Natural killer cell (primary cell): ENCODE measurements at places on chromosomes 2 and 18.

GRCh38 chr2:171522052-171522787 lies at the start of gene CYBRD1:
Gene CYBRD1, plus strand, starts transcription at chr2:171522474. Its CDS starts 72 bp downstream, at chr2:171522546.
- no peak for DNase-seq

DNA sequence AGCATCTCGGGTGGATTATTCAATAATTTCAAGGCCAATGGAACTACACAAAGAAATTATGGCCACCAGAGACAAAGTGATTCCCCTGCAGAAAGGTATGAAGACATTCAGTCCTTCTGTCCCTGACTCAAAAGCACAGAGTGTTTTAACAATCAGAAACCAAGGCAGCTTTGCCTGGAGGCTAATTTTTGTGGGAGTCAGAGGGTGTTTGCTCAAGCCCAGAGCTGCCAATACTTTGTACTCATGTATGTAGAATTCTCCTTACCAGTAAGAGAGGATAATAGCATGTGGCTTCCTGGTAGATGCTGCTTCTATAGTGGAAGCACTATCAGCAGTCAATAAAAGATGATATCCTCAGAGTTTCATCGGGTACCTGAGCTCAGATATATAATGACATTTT lies 178.4 kb downstream of the KCNE4 start:
- DNase-seq: no peak

DNA sequence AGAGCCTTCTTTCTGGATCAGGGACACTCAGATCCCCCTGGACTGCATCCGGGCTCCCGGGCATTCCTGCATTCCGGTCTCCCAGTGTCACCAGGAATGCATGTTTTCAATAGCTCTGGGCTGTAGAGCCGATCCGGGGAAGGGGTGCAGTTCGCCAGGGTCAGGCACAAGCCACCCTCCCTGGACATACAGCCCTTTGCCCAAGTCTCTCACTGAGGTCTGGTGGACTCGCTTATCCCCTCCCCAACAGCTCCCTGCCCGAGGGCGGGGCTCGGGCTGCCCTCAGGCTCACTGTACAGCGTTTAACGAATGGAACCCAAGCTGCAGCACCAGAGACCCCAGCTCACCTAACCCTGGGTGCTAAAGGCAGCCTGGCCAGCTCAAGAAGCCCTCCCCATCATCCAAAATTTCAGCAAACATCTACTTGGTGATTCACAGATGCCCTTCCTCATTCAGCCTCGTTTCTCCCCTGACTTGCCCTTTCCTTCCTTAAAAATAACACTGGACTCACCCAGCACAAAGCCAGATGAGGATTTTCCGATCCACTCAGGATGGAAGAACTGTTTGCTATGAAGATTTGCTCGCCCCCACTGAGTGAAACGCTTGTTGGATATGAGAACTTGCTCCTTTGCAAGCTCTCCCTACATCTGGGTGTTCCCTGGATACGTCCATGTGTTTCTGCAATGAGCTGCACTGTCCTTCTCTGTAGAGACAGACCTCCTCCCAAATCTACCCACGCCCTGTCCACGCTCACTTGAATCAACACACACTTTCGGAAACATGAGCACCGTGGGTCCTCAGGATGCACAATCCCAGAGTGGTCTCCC lies 58.1 kb downstream of the PXDN start:
- no peak for DNase-seq

- no peak for DNase-seq
These were observed 81.3 kb downstream of the ANKRD12 start for GRCh38 chr18:9217743-9218451.

DNA sequence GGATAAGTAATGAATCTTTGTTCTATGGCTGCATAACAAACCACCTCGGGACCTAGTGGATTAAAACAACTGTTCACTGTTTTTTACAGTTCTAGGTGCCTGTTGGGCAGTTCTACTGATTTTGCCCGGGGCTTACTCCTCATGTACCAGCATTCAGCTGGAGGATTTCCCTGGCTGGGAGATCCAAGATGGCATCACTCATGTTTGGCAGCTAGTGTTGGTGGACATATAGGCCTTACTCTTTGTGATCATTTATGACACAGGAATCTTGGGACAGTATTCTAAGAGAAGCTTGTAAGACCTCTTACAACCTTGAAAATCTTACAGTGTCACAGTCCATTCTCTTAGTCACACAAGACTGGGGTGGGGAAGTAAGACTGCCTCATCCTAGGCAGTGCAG lies 4.6 kb downstream of the MARCHF7 start:
- DNase-seq: no peak

DNA sequence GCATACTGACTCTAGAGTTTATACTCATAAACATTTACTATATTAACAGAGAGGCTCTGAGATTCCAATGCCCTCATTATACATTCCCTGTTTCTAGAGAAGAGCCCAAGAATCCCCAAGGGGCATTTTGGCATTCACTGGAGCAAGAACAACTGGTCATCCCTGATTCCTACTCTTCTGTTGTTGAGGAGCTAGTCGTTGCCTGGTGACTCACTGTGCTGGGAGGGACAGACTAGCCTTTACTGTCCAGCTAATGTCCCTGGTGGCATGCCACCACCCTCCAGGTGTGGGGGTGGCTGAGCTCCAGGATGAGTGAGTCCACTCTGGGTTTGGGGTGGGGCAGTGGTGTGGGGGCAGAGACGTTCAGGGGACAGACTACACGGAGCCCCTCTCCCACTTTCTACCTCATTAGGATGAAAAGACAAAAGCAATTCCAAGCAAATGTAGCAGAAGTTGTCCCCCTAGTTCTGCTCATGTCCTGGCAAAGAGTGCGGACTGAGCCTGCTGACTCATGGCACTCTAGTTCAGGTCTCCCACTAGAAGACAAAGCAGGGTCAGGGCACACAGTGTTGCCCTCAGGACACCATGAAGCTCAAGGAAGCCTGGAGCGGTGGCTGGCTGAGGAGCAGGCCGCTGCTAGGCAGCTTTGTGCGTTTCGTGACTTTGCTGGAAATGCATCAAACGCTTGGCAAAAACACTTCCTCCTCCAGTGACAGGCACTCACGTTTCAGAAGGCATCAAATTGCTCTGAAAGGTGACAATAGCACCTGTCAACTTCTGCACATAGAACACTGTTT lies 49.4 kb downstream of the RHOB start:
- DNase-seq: no peak

- no peak for DNase-seq
These were observed 254.3 kb upstream of the SPOPL start for GRCh38 chr2:138247302-138247701.

GRCh38 chr2:67510745-67511144 lies 113.6 kb downstream of the ETAA1 start:
- DNase-seq: no peak

DNA sequence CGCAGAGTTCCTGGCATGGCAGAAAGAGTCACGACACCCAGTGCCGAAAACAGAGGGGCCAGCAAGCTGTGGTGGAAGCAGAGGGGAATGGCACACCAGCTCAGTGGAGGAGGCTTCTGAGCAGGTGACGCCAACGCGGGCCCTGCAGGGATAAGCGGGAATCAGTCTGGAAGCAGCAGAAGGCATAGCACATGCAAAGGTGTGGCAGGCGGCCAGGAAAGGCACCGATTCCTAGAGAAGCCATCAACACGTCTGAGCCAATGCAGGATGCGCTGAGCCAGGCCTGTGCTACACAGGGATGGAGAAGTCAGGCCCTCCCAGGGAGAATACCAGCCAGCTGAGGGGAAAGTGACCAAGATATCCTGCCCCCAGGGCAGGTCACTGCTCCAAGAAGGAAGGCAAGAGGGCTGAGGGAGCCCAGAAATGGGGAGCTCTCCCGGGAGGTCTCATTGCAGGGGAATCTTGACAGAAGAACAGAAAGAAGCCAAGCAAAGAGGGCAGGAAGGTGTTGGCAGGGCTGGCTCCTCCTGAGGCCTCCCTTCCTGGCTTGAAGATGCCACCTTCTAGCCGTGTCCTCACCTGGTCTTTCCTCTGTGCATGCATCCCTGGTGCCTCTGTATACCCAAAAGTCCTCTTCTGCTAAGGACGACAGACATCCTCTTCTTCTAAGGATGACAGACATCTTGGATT lies 16.3 kb downstream of the TEX51 start:
- DNase-seq: no peak

- DNase-seq: no peak
These were observed 92.8 kb upstream of the NRP2 start for GRCh38 chr2:205589479-205589878.

- DNase-seq: no peak
These were observed 67.1 kb downstream of the MARCO start for GRCh38 chr2:119009110-119009509.

DNA sequence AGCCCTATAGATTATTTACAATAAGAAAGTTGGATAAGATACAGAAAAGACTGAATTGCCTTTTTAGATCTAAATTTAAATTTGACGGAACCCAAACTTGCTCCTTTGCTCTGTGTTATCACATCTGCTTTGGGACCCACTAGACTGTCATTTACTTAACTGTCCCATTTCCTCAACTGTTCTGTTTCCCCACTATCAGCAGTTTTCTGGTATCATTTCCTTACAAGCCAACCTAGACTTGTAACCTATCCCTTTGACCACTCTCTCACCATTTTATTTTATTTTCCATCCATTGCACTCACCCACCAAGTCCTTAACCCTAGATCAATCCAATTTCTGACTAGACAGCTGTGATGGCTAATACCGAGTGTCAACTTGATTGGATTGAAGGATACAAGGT lies 38.6 kb upstream of the CD28 start:
- no peak for DNase-seq

- no peak for DNase-seq
These were observed 76.2 kb upstream of the STAM2 start for GRCh38 chr2:152251811-152252210.
